Neural crest cell (in vitro differentiated cells): ENCODE measurements at places on chromosomes 2 and 18. TPM values are rescaled to one million over a fixed set of nuclear protein-coding genes. Genes with fewer than 3 reads are reported as not detected.

- no peak for DNase-seq
Measured at GRCh38 chr2:194661431-194661830, 995.6 kb upstream of the SLC39A10 start.

Gene C1QL2
- 0.14 TPM in 1 of 2 replicates, not detected in the other for total RNA-seq

Gene RGPD8
- 4.3 and 4.8 TPM in 2 replicates for total RNA-seq

DNA sequence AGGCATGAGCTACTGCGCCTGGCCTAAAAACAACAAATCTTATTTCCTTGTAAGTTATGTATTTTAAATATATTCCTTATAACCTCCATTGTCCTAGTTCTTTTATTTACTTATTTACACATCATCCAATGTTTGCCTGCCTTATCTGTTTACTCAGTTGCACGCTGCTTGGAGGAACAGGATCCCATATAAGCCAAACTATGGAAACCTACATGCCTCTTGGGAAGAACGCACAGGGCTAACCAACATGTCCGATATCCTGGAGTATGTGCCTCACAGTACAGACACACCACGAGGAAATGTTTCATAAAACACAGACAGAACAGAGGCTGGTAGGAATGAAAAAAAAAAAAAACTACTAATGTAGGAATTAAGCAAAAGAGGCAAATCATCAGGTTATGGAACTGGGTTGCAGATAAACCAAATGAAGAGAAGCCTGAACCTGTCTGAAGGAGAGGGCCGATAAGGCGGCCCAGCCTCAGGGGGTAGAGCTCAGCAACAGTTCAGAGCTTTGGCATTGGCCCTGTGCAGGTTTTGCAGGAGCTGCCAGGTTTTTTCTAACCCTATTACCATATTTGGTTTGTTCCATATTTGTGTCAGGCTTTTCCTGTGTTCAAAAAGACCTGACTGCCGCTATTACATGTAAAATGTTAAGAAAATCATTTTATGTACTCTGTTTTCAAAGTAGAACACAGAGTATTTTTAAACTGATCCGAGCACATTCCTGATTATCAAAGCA lies 19.9 kb upstream of the SP3 start:
- DNase-seq, result no peak

DNA sequence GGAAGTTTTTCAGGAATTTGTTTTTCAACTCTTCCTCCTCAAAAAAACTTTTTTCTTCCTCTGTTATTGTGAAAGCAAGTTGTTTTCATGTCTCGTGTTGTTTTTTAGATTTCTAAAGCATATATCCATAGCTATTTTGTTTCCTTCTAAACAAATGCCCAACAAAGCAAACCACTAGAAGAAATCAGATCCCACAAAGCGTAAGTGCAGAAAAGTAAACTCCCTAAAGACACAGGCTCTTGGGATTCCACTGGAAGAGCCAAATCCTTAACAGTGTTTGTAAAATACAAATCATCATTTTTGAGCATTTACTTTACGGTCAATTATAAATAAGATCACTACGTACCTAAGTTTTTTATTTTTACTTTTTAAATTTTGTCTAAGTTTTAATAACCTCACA lies 21.7 kb upstream of the RIF1 start:
- DNase-seq, result no peak

DNA sequence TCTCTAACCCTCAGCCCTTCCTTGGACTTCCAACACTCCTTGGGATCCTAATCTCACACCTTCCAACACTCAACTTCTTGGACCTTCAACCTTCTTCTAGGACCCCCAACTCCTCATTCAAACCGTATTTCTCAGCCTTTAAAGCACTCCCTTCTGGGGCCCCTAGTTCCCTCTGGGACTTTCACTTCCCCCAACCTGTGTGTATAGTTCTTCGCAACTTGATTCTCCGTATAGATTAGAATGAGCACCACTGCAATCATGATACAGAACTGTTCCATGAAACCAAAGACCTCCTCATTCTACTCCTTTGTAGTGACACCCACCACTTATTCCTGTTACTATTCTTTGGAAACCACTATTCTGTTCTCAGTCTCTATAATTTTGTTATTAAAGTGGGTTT lies 62.0 kb upstream of the NFU1 start:
- no peak for DNase-seq

DNA sequence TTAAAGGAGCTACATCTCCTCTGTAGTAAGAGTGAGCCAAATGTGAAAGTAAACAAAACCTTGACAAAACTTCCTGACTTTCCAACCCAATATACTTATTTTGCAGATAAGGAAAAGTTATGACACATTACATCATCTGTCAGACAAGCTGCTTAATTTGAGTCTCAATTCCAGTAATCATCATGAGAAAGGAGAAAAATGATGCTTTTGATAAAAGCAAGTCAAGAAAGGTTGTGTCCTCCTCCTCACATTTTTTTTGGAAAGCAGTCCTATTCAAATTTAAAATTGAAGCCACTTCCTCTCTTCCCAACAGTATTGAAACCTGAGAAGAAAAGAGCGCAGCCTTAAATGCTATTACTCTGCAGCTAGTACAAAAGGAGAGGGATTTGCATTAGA lies 519.6 kb downstream of the LRP1B start:
- DNase-seq, result no peak

- no peak for DNase-seq
Measured at GRCh38 chr2:67258831-67259230, 138.3 kb upstream of the ETAA1 start.

Gene MYO7B
- total RNA-seq, result 0.28 TPM in 1 of 2 replicates, not detected in the other

Gene CCDC102B
- 6.5 and 7.5 TPM in 2 replicates for total RNA-seq

Gene SPC25
- total RNA-seq, result 39.3 and 40.8 TPM in 2 replicates

DNA sequence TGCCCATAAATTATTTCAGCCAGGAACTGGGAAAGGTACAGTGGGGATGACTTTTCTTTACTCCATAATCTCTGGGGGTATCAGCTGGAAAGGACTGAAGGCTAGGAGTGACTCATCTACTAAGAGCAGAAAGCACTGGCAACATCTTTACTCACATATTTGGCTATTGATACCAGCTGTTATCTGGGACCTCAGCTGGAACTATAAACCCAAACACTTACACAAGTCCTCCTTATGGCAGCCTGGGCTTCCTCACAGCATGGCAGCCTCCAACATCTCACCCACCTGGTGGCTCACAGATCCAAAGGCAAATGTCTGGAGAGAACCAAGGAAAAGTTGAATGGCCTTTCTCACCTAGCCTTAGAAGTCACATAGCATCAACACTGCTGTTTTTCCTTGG lies 379.0 kb upstream of the RND3 start:
- DNase-seq, result no peak

Gene NRBP1
- total RNA-seq, result 107 TPM in 2 replicates

- no peak for DNase-seq
Measured at GRCh38 chr2:155223781-155224406, 525.4 kb downstream of the KCNJ3 start.

DNA sequence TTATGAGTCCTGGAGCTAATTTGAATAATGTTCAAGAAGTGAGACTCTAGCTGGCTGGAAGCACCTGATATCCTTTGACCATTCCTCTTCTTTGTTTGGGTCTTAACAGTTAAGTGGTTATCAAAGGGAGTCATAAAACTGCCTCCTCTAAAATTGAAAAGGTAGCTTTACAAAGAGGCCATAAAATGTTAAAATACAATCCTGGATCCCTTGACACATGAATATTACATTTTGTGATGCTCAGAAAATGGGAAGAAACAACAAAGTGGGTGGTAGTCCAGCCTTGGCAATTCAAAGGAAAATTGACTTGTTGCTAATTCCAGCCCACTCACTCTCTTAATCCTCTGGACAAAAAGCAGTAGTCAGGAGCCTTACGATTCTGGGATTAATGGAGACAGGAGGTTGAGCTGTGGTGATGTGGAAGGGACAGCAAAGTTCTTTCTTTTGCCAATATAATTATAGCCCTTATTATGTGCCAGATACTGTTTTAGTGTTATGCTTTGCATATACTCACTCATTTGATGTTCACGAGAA lies 339.2 kb downstream of the PDE11A start:
- DNase-seq, result no peak

Gene IL36G
- total RNA-seq, result not detected in 2 replicates

DNA sequence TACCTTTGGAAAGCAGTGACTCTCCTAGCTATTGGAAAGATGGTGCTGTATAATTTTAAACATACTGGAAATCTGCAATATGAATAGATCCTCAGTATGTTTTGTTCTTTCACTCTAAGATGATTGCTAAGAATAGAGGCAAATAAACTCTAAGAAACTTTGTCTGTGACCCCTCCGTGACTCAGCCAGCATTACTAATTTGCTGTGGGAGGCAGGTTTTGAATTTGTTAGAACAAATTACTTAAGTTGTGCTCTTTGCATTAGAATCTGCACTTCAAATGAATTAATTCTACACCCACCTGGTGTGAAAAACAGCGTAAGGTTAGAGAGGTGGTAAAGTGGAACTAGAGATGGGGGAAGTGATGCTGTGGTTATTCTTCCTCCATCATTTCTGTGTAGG lies 142.2 kb downstream of the RAPGEF4 start:
- DNase-seq, result no peak

DNA sequence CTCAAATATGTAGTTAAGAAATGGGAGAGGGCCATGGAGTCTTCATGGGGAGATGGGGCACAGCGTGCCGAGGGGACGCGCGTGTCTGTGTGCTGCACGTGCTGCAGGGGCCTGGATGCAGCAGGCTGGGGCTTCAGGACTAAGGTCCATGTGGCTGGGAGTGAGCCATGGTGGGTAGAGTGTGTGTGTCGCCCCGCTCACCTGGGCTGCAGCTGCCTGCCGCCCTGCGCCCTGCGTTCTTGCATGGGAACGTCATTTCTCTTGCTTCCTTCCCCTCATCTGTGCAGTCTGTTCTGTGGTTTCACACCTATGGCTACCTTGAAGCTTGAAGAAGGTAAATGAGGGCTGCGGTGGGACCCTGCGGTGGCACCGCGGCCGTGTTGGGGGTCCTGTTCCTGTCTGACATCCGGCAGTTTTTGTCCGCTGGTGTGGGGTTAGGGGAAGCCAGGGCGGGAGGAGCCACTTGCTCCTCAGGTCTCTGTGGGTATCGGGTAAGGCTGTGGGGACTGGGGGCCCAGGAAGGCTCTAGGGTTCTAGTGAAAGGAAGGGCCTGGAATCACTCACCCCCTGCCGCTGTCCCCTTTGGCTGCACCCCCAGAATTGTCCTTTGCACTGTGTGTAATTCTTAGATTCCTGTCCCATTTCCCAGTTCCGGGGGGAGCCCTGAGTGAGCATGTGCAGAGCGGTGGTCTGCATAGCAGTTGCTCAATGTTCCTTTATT lies 54.1 kb upstream of the HS6ST1 start:
- no peak for DNase-seq

Gene DSC3
- total RNA-seq, result 0.09 and 0.16 TPM in 2 replicates

Gene DNER
- total RNA-seq, result 4.0 and 4.1 TPM in 2 replicates

- DNase-seq, result no peak
Measured at GRCh38 chr2:196984903-196985302, 58.4 kb upstream of the PGAP1 start.

DNA sequence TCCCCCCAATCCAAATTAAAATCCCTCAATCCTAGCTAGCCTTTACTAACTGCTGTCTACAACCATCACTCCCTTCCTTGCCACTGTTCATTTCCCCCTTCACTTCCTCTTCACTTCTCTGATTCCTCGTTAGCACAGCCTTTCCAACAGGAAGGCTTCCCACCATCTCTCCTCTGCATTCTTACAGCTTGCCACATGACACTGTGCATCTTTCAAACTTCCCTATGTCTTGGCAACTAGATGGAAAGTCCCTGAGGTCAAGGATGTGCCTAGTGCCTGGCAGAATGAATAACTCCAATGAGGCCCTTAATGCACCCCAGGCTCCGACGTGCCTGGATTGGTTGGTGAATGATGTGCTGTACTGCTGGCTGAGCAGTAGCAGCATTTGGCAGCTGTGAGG lies 15.2 kb downstream of the SAP130 start:
- no peak for DNase-seq

Gene CDC42EP3
- total RNA-seq, result 15.7 and 17.5 TPM in 2 replicates

Gene KCNIP3
- total RNA-seq, result 2.9 and 4.1 TPM in 2 replicates

Gene NT5DC4
- not detected in 2 replicates for total RNA-seq

- DNase-seq, result no peak
Measured at GRCh38 chr2:10305254-10305635, 2.5 kb downstream of the HPCAL1 start.

Gene ASXL3
- total RNA-seq, result 14.5 and 18.2 TPM in 2 replicates

Gene FHOD3
- total RNA-seq, result 28.6 and 29.0 TPM in 2 replicates

- DNase-seq, result no peak
Measured at GRCh38 chr18:79819064-79819967, 21.6 kb downstream of the KCNG2 start.

Gene ZNF385B
- total RNA-seq, result 2.1 and 3.4 TPM in 2 replicates

GRCh38 chr2:73999881-74000597 lies 15.3 kb downstream of the TET3 start:
- DNase-seq, result no peak

Gene DYNAP
- not detected in 2 replicates for total RNA-seq

GRCh38 chr18:53984021-53984420 lies 240.4 kb downstream of the MBD2 start:
- DNase-seq, result no peak

- no peak for DNase-seq
Measured at GRCh38 chr2:181770150-181770549, 89.8 kb upstream of the NEUROD1 start.

DNA sequence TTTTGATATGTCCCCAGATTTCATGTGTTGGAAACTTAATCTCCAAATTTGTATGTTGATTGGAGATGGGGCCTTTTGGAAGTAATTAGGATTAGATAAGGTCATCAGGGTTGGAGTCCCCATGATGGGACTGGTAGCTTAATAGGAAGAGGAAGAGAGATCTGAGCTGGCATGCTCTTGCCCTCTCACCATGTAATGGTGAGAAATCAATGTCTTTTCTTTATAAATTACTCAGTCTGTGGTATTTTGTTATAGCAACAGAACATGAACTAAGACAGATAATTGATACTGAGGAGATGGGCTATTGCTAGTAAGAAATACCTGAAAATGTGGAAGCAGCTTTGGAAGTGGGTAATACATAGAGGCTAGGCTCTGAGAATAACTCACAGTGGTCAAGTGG lies 48.0 kb downstream of the CDC42EP3 start:
- no peak for DNase-seq

GRCh38 chr18:37409878-37410277 lies 155.7 kb downstream of the CELF4 start:
- no peak for DNase-seq

Gene DTNA
- 11.3 and 13.3 TPM in 2 replicates for total RNA-seq

- no peak for DNase-seq
Measured at GRCh38 chr2:43444989-43445645, 150.7 kb downstream of the THADA start.

GRCh38 chr2:70391988-70392387 lies 90.1 kb upstream of the FAM136A start:
- no peak for DNase-seq

- no peak for DNase-seq
Measured at GRCh38 chr2:57536535-57537231, 509.9 kb upstream of the VRK2 start.

Gene CCBE1
- 0.18 and 0.33 TPM in 2 replicates for total RNA-seq

Gene IL37
- 0.40 TPM in 1 of 2 replicates, not detected in the other for total RNA-seq

Gene KCTD18
- total RNA-seq, result 6.2 and 6.5 TPM in 2 replicates

- DNase-seq, result no peak
Measured at GRCh38 chr2:67974559-67975430, 88.0 kb downstream of the C1D start.

- no peak for DNase-seq
Measured at GRCh38 chr2:8581601-8582041, 100.2 kb upstream of the ID2 start.

Gene OSBPL6
- 10.8 and 11.9 TPM in 2 replicates for total RNA-seq
